ENCODE measurements at places on chromosomes 6 and 20. TPM values are rescaled to one million over a fixed set of nuclear protein-coding genes. Genes with fewer than 3 reads are reported as not detected.

GRCh38 chr6:21907291-21907690 lies 313.7 kb downstream of the SOX4 start:
- no peak for DNase-seq

- no peak for DNase-seq
Observed at GRCh38 chr6:5453546-5453945, 192.2 kb downstream of the FARS2 start.

- DNase-seq: no peak
Observed at GRCh38 chr20:37864298-37864697, 38.6 kb upstream of the VSTM2L start.

- DNase-seq: no peak
Observed at GRCh38 chr6:90162648-90163387, 133.8 kb downstream of the BACH2 start.

DNA sequence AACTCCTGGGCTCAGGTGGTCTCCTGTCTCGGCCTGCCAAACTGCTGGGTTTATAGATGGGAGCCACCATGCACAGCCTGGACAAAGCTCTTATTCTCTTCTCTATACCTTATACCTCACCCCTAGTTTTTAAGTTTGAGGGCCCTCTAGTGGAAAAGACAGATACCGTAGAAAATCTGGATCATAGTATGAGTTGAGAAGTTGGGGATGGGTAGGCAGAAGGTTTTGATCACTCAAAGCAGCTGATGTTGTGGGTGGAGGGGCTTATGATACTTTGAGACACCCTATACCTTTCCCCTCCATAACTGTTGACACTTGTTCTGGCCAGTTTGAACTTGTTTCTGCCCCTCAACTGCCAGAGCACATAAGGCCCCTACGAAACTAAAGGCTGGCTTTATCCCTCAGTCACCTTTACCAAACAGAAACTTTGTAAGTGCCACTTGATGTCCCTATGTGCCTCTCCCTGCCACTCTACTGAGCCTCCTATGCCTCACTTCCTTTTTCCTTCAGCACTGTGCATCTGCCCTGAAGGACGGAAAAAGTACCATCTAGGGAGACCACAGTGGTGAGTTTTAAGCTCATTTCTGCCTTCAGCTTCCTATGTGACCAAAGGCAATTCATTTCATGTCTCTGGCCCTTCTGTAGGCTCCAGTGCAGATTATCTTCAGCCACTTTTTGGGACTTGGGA lies 28.6 kb downstream of the RALY start:
- no peak for DNase-seq

GRCh38 chr6:27684264-27685211 lies 211.6 kb upstream of the ZNF184 start:
- DNase-seq: no peak

Gene HMGN4
- total RNA-seq: 53.0 TPM

- DNase-seq: no peak
Observed at GRCh38 chr6:161943561-161943960, 669.7 kb upstream of the AGPAT4 start.

Gene ATP9A
- total RNA-seq: 31.1 TPM

Gene EFCAB8
- total RNA-seq: 0.07 TPM

DNA sequence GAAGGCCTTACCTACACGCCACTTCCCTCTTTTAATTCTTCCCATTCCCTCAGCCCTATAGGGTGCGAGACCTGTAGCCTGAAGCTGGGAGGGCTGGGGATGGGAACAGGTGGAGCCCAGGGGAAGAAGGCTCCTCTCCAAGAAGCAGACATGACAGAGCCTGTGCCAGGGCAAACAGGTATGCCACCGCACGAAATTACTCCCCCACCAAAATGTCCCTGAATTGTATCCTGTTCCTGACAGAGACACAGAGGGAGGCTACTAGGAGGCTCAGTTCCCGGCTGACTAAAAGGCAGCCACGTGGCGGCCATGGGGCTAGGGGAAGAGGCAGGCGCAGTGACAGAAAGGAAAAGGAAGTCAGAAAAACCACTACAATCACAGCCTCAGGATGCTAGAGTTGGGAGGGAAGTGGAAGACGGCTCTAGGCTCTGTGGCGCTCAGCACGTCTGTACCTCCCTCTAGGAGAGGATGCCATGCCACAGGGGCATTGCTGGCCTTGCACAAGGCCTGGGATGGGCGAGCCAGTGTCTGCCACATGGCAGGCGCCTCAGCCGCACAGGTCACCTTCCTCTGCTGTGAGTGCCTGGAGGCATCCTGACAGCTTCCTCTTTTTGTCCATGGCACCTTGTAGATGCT lies 27.7 kb downstream of the TFEB start:
- no peak for DNase-seq

- DNase-seq: no peak
Observed at GRCh38 chr6:44010411-44011349, 116.6 kb downstream of the MRPL14 start.

DNA sequence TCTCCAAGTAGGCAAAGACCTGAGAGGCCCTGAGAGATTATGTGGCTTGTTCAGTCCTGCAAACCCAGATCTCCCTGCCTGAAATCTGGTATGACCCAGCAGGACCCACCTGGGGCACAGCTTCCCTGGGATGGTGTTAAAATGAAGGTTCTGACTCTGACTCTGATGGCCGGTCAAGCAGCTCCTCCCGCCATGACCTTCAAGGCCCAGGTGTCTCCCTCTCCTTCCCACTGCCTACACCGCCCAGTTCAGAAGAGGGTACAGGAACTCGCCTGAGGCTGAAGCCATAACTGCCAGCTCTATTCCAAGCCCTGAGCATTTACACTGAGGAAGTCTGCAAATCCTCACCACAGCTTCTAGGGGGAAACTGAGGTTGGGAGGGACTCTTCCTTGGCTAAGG lies 5.9 kb upstream of the CST7 start:
- DNase-seq: no peak

Gene POU5F1
- total RNA-seq: 0.56 TPM

GRCh38 chr6:142728910-142729481 lies 216.0 kb downstream of the HIVEP2 start:
- peak; percentile 84 for DNase-seq

DNA sequence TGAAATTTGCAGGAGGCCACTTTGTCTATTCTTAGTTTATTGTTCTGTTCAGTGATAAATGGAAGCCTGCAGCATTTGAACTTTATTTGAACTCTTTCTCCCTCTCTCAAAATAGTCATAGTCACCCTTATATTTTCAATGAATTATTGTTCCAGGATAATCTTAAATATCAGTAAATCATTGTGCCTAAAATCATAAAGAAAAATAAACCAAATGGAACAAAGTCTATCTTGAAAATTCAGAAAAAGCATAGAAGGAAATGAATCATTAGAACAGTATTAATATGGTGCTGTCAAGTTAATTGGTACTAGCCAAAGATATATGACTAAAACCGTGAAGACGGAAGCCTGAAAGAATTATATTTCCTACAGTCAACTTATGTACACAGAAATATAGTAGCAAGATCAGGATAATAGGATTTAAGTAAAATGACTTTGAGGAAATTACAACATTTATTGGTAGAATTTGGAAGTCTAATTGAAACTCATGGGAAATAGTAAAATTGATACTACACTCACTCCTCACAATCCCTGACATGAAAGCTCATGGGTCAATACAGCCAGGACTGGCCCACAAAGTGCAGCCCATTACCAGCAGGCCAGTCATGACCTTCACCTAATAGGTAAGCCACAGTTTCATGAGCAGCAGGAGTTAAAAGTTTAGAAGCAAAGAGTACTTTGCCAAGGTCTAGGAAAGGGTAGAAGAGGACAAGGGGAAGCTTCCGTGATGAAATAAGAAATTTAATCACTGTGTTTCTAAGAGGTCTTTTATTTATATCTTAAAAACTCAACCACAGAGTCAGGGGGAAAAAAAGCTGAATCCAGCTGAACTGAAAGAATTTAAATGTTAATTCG lies 119.9 kb upstream of the ENPP5 start:
- DNase-seq: peak; percentile 46

- DNase-seq: no peak
Observed at GRCh38 chr20:35870541-35871258, 83.6 kb downstream of the SCAND1 start.

Gene DLL1
- total RNA-seq: 1.8 TPM

DNA sequence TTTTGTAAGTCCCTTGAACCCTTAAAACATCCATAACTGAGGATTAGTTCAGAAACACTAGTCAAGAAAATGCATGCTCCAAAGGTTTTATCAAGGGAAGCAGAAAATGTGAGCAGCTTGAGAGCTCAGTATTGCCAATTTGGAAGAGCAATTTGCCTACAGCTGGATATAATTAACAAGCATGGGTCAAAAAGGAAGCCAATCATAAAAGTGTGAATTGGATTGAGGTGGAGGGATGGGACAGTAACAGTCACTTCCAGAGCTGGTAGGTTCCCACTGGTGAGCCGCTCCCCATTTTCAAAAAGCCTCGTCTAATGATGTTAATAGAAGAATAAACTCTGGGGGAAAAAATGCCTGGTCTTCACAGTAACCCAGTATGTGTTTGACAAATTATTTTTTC lies 5.0 kb upstream of the PTPRK start:
- no peak for DNase-seq

GRCh38 chr6:43799551-43800297 lies 29.7 kb downstream of the VEGFA start:
- DNase-seq: no peak

All from pulmonary artery endothelial cell (primary cell).